ENCODE measurements at places on chromosomes 1 and 21.

- DNase-seq = no peak
Observed at GRCh38 chr1:21619375-21619947, 49.7 kb downstream of the RAP1GAP start.

- DNase-seq = no peak
Observed at GRCh38 chr1:44610527-44611148, 63.6 kb downstream of the TMEM53 start.

DNA sequence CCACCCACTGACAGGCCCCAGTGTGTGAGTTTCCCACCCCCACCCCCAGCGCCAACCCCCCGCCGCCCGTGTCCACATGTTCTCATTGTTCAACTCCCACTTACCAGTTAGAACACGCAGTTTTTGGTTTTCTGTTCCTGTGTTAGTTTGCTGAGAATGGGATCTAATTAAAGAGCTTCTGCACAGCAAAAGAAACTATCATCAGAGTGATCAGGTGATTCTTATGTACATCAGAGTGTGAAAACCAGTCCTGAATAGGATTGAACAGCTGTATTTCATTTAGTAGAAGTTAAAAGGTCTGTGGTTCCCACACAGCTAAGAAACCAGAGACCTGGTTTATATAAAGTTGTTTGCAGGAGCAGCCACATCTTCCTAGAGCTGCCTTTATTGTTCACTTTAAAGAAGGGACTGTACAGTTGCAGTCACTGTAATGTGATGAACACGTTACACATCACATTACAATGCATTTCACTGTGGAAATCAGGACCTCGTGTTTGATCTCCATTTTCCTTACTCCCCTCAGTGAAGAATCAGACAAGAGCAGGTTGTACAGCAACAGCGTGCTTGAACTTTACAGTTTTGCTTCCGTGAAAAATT is 1.2 kb downstream of the GBP6 start:
- no peak for DNase-seq

GRCh38 chr1:163870666-163871065 is 548.9 kb downstream of the NUF2 start:
- no peak for DNase-seq

DNA sequence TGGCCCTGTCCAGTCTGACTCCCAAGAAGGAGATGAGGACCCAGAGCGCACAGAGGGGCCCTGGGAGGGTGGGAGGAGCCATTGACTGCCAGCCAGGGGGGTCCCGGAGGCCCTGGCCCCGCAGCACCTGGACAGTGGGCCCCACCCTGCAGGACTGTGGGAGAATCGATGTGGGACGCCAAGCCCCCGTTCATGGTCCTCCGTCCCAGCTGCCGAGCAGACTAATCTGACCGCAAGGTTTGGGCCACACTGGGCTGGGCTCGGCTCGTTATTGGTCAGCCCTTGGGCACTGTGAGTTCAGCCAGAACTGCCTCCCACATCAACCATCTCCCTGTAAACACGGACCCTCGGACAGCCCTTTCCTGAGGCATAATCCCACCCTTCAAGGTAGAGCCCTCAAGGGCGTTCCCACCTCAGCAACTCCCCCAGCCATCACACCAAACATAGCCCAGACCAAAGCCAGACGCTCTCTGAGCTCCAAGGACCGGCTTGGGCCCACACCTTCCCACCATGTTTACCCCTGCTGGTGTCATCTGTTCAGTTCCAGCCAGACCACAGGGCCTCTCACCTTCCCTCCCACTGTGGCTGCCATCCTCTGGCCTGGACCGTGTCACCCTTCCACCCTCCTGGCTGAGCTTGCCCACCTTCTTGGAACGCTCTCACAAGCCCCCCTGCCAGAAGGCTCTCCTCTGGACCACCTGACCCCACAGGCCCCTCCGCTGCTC is 16.2 kb upstream of the POFUT2 start:
- no peak for DNase-seq

DNA sequence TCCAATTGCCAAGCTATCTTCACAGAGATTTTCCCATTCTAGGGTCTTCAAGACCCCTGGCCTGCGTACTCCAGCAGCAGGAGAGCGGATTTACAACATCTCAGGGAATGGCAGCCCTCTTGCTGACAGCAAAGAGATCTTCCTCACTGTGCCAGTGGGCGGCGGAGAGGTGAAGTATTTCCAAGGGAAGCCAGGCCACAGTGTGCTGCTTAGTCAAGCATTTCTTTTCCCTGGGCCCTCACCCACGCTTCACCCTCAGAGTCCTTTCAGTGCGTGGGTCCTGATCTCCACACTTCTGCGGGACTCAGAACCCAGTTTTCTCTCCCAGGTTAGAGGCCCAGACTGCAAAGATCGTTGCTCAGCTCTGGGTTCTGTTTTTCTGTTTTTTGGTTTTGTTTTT is 13.1 kb downstream of the CDCA8 start:
- no peak for DNase-seq

- no peak for DNase-seq
Observed at GRCh38 chr1:223210788-223211120, 67.7 kb upstream of the TLR5 start.

DNA sequence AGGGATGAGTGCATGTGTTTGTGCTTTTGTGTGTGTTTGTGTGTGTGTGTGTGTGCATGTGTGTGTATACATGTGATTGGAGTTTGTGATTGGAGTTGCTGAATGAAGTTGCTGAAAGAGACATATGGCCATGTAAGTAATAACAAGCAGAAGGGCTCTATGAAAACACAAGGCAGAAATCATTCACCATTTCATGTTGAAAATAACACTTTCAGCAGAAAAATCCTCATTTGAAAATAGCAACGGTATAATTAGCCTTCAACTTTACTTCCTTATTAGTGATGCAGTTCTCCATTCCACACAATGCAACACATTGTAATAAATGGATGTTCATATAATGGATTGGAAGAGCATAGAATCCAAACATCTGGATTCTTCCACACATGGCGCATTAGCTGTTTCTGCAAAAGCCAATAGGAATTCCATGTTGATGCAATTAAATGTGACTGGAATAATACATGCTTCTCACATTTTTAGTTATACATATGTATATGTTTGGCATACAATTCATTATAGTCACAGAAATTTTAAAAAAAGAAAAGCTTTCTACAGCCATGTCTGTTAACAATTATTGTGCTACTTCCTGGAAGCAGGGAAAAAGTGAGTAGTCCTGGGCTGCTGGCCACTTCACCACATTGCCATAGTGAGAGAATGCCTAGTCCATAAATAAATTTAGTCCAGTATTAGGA is 538.0 kb downstream of the LTN1 start:
- DNase-seq = no peak

GRCh38 chr1:25487628-25488027 is 55.8 kb upstream of the LDLRAP1 start:
- no peak for DNase-seq

- no peak for DNase-seq
Observed at GRCh38 chr1:5161372-5161771, 507.0 kb downstream of the AJAP1 start.

GRCh38 chr1:101846820-101847219 is 149.9 kb downstream of the OLFM3 start:
- no peak for DNase-seq

- no peak for DNase-seq
Observed at GRCh38 chr1:67393240-67393639, 37.0 kb downstream of the SERBP1 start.

DNA sequence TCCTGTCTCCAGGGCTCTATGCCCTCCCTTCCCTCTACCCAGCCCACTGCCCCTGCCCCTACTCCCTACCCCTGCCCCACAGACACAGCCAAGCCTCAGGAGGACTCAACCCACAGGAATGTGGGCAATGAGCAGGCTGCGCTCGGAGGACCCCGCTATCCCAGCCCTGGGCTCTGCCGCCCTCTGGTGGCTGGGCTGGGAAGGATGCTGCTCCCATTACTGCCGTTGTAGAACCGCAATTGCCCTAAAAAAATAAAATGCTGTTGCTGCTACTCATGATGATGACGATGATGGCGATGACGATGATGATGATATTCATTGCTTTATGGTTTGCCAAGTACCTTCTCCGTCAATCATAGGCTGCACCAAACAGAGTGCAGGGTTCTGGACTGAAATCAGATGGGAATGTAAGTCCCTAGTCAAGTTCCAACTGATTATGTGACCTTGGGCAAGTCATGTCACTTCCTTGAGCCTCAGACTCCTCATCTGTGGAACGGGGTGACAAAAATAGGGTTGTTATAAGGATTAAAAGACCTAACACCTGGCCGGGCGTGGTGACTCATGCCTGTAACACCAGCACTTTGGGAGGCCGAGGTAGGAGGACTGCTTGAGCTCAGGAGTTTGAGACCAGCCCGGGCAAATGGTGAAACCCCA is 24.6 kb downstream of the ARHGEF19 start:
- DNase-seq = no peak

GRCh38 chr1:64421377-64421776 is 48.6 kb upstream of the CACHD1 start:
- no peak for DNase-seq

DNA sequence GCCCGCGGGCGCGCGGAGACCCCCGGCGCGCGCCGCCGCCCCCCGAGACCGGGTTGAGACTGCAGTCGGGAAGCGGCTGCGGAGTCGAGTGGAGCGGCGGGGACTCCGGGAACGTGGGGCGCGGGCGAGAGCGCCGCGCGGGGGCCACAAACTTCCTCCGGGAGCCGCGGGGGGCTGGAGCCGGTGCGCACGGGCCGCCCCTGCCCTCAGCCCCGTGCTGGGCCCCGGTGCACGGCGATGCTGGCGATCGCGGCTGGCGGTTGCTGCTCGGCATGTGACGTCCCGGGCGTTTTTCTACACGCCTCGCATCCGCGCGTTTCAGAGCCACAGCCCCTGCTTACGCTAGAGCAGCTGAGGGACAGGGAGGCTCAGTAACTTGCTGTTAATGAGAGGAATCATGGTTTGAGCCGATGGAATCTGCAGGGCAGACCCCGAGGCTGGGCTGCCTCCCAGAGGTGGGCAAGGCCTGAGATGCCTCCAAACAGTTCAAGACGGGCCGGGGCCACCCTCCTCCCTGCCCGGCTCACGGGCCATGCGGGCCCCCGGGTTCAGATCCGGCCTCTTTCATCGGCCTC is 520 bp downstream of the TMEM201 start:
- DNase-seq = peak; percentile 69

GRCh38 chr1:157542676-157543075 is 9.6 kb downstream of the FCRL5 start:
- no peak for DNase-seq

GRCh38 chr1:9202240-9202870 is 32.2 kb upstream of the H6PD start:
- no peak for DNase-seq

DNA sequence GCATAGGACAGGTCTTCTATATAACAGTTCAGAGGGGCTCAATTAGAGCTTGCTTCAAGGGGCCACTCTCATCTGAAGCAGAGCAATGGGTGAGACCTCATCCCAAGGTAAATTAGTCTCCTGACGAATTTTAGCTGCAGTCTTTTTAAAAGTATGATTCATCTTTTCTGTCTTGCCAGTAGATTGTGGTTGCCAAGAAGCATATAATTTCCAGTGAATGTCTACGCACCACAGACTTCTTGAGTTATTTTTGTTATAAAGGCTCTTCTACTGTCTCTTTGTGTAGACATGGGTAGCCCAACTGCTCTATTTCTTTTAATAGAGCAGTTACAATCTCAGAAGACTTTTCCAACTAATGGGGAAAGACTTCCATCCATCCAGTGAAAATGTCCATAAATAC is 108.9 kb upstream of the FMN2 start:
- no peak for DNase-seq

- DNase-seq = no peak
Observed at GRCh38 chr1:205480349-205480985, 24.0 kb upstream of the CDK18 start.

DNA sequence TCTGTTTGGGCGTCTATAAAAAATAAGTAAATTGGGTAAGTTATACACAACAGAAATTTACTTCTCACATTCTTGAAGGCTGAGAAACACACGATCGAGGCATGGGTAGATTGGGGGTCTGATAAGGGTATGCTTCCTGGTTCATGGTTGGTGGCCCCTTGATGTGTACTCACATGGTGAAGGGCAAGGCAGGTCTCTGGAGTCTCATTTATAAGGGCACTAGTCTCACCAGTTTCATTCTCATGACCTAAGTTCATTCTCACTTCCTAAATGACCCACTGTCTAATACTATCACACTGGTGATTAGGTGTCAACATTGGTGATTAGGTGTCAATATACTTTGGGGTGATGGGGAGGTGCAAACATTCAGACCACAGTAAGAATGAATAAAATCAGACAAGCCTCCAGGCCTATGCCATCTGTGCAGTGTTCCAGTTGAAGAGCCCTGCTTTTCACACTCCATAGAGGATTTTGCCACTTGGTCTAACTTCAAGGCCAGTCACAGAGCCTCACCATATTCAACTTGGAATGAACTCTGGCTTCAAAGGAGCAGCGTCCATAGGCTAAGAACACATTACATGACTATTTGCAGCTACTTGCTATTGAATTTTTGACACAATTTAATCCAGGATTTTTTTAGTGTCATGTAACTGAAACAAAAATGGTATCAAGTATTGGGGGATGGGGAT is 2.5 kb upstream of the GBP4 start:
- no peak for DNase-seq

GRCh38 chr1:210482945-210483617 is 154.4 kb downstream of the HHAT start:
- no peak for DNase-seq

GRCh38 chr1:240310226-240310925 is 218.7 kb downstream of the FMN2 start:
- DNase-seq = no peak

- no peak for DNase-seq
Observed at GRCh38 chr1:19923137-19923952, at the start of gene PLA2G2E. Gene PLA2G2E, minus strand, starts transcription at chr1:19923617. Its CDS starts 58 bp downstream, at chr1:19923559.

GRCh38 chr1:203338335-203339036 is 12.4 kb downstream of the FMOD start:
- DNase-seq = no peak

DNA sequence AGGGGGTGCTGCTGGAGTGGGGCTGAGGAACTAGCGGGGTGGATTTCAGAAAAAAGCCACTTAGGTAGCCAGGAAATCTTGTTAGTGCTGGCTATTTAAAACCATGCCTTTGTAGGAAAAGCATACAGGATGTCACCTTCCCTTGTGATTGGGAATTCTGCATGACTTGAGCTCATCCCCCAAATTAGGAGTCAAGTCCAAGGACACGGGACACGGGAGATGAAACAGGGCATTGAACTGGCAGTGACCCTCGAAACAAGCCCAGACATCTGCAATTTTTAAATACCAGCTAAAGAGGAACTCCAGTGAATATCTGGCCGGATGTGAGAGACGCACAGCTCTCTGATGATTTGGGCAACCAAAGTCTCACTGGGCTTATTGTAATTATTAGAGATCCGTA is 32.8 kb downstream of the C2CD2 start:
- no peak for DNase-seq

GRCh38 chr1:208083715-208084085 is 160.5 kb downstream of the PLXNA2 start:
- no peak for DNase-seq

DNA sequence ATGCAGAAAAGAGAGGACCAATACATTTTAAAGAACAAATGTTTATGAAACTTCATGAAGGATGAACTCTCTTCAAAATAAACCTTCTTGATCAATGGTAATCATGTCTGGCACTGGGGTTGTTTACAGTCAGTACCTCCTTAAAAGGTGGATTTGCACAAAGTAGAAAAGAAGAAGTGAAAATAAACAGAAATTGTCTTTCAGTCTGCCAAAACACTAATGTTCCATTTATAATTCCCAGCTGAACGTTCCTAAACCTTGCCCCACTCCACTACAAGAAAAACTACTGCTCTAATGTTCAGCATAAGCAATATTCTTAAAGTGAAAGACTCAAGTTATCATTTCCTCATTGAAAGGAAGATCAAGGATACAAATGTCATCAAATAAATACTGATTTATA is 86.2 kb downstream of the EIF4G3 start:
- DNase-seq = no peak

Measured in type B pancreatic cell (in vitro differentiated cells).